Motor neuron (in vitro differentiated cells): ENCODE measurements at places on chromosomes 5 and 9. TPM values are rescaled to one million over a fixed set of nuclear protein-coding genes. Genes with fewer than 3 reads are reported as not detected.

Gene SARDH
- 0.76 and 2.9 TPM in 2 replicates for total RNA-seq

Gene SPATA9
- total RNA-seq, result 0.81 and 1.3 TPM in 2 replicates

Gene ELAVL2
- total RNA-seq, result 276 and 289 TPM in 2 replicates

Gene CCL27
- total RNA-seq, result 1.7 and 1.8 TPM in 2 replicates

Gene IL17B
- not detected in 2 replicates for total RNA-seq

Gene LCN1
- total RNA-seq, result 9.4 and 10.3 TPM in 2 replicates

Gene SLC36A2
- not detected in 2 replicates for total RNA-seq

Gene NDST1
- 25.8 and 27.4 TPM in 2 replicates for total RNA-seq

Gene PHF24
- total RNA-seq, result 0.15 and 0.32 TPM in 2 replicates

Gene DNAJC18
- total RNA-seq, result 8.0 and 8.2 TPM in 2 replicates

Gene RELL2
- total RNA-seq, result 14.6 and 15.2 TPM in 2 replicates

Gene GRXCR2
- total RNA-seq, result not detected in 2 replicates

Gene TCF7
- total RNA-seq, result 11.7 and 14.5 TPM in 2 replicates

Gene ORM2
- total RNA-seq, result 0.46 TPM in 1 of 2 replicates, not detected in the other

Gene PDE8B
- 3.4 and 3.6 TPM in 2 replicates for total RNA-seq

- no peak for ATAC-seq
Observed at GRCh38 chr5:172506921-172507320, 52.6 kb upstream of the SH3PXD2B start.

GRCh38 chr9:98600631-98601030 is 108.1 kb downstream of the GABBR2 start:
- no peak for ATAC-seq

DNA sequence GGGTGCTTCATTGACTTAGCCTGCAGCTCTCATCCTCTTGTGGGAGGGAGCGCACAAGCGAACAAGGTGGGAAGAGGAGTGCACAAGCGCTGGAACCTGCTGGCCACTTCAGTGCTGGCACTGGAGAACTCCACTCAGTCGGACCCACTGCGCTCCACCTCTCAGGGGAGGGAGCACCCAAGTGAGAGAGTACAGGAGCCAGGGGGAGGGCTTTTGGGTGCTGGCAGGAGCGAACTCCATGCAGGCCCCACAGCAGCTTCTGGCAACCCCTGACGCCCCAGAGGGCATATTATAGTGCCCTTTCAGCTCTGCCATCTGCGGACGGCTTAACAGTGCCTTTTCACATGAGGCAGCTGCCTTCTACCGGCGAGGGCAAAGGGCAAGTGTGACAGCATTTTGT is 774.2 kb upstream of the COX7C start:
- ATAC-seq, result no peak

GRCh38 chr5:44398382-44398781 is 9.2 kb upstream of the FGF10 start:
- ATAC-seq, result no peak

- peak; percentile 85 for ATAC-seq
Observed at GRCh38 chr9:100505564-100506159, 32.7 kb downstream of the TMEFF1 start.

DNA sequence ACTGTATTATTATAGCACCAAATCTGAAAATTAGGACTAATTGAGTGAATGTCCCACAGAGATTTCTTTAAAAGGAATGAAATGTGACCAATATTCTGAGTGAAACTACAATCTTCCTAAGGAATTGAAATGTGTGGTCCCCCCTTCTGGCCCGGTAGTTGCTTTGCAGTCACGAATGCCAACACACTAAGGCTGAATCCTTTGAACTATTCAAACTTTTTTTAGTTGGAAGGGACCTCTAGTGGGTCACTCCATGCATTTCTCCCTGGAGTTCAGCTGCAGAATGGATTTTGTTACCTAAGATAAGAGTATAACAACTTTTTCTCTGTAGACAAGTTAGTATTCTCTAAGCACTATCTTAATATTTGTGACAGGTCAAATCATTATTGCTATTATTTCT is 2.8 kb downstream of the CDH6 start:
- ATAC-seq, result no peak

DNA sequence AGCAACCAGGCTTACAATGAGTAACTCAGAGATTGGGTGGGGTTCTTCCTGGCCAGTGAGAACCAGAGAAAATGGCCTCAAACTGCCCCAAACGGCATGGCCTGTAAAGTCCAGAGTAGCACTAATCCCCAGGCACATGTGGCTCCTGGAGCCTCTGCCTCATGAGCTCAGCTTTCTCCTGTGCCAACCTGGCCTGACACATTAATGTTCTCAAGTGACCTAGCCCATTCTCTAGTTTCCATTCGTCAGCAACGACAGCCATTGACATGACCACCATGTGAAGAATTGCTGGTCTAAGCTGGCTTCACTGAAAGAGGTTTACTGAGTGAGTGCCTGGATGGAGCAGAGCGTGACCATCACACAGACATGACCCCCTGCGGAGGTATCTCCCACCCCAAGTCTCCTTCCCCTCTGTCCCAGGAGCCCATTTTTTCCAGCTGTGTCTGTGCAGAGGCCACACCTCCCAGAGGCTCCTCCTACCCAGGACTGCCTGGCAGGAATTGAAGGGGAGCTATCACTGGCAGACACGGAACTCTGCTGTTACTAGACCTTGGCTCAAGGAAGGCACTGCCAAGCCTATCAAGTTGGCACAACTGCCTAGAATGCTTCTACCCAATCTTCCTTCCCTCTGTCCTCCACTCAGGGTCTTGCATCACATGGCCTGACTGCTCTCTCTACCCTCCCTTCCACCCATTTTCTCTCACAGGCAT is 59.0 kb upstream of the BOD1 start:
- ATAC-seq, result peak; percentile 16

GRCh38 chr9:8652255-8652654 is 852.7 kb upstream of the DMAC1 start:
- ATAC-seq, result peak; percentile 79

- peak; percentile 83 for ATAC-seq
Observed at GRCh38 chr9:134641173-134641989, at the start of gene COL5A1. Gene COL5A1 (plus strand): TSS chr9:134641803. CDS start chr9:134642188, 385 bp downstream.

- ATAC-seq, result peak; percentile 69
Observed at GRCh38 chr5:72179028-72179815, 71.9 kb downstream of the MAP1B start.

DNA sequence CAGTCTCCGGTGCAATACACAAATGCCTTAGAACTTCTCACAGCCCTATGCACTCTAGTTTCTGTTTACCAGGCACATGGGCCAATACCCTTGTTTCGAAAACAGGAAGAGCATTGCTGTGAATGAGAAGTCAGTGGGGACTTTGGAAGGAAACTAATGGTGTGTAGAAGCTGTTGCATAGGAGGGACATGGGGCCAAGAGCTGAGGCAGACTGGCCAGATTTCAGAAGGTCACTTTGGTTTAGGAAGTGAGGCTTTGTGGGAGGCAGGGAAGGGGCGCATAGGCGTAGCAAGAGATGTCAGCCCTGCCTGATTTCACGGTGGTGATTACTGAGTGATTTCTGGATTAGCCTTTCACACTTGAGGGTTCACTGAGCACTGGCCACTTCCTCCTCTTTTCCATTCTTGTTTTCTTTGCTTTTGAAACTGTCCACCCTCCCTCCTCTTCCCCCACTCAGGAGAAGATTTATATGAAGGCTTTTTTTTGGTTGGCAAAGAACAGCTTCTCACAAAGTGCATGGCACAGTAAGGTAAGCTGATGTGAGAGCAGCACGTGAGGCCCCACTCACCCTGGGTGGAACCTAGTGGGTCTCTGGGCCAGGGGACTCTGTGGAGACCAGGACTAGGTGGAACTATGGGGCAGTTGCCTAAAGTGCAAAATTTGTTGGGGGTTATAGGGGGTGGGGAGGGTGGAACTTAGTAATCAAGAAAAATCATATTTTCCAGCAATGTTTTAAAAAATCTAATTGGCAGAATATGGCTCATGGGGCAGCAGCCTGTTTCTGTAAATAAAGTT is 6.1 kb upstream of the TMEM252 start:
- no peak for ATAC-seq

DNA sequence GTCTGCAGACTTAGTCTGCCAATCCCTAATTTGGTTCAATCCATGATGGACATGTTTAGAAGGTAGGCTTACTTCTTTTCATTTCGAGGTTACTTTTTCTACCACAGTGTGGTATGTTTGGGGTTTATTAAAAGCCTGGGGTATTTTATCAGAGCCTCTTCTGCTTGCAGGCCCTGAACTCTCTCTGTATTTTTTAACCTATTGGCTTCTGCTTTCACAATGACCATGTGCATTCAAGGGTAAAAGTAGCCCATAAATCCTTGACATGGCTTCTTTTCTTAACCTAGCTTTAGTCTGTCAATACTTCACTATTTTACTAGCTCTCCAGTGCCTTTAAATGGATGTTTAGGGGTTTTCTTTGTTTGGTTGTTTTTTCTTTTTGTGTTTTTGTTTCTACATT is 286.6 kb downstream of the FER start:
- ATAC-seq, result no peak

GRCh38 chr9:132572921-132573320 is 9.5 kb upstream of the BARHL1 start:
- peak; percentile 34 for ATAC-seq

DNA sequence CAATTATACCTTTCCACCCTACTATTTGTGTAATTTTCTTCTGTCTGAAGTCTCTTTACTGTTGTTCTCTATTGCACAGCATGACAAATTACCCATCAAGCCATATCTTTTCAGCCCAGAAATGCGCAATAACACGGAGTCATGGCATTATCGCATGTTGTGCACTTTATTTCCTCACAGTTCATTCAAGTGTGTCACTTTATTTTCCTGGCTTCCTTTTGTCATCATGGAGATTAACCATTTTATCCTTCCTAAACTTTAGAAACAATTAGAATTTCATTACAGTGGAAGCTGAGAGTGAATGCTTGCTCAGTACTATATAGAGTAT is 41.3 kb upstream of the MEF2C start:
- peak; percentile 62 for ATAC-seq

GRCh38 chr5:167096816-167097215 is 1194.6 kb upstream of the WWC1 start:
- ATAC-seq, result no peak

- ATAC-seq, result no peak
Observed at GRCh38 chr5:118984602-118985001, 3.7 kb downstream of the DTWD2 start.

GRCh38 chr9:1171546-1171945 is 121.4 kb downstream of the DMRT2 start:
- ATAC-seq, result no peak

DNA sequence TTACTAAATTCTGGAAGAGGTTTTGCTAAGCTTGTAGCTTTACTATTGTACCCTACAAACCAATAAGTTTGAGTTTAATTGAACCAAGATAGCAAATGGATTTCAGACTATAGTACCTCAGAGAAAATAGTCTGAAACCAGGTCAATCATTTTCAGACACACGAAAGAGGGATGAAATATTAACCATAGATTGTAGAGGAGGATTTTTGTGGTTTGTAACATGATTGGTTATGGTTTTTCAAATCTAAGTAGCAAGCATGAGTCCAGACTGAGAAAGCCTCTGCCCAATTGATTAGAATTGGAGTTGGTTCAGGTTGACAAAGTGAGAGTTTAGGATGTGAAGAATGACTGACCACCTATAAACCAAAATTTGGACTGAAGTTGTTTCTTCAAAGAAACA is 562.7 kb upstream of the DMAC1 start:
- ATAC-seq, result no peak

- ATAC-seq, result peak; percentile 56
Observed at GRCh38 chr9:87213948-87214347, 266.6 kb upstream of the GAS1 start.

- ATAC-seq, result peak; percentile 73
Observed at GRCh38 chr5:84091127-84091799, 293.4 kb downstream of the EDIL3 start.

- ATAC-seq, result peak; percentile 65
Observed at GRCh38 chr9:134624621-134625181, 16.9 kb upstream of the COL5A1 start.

DNA sequence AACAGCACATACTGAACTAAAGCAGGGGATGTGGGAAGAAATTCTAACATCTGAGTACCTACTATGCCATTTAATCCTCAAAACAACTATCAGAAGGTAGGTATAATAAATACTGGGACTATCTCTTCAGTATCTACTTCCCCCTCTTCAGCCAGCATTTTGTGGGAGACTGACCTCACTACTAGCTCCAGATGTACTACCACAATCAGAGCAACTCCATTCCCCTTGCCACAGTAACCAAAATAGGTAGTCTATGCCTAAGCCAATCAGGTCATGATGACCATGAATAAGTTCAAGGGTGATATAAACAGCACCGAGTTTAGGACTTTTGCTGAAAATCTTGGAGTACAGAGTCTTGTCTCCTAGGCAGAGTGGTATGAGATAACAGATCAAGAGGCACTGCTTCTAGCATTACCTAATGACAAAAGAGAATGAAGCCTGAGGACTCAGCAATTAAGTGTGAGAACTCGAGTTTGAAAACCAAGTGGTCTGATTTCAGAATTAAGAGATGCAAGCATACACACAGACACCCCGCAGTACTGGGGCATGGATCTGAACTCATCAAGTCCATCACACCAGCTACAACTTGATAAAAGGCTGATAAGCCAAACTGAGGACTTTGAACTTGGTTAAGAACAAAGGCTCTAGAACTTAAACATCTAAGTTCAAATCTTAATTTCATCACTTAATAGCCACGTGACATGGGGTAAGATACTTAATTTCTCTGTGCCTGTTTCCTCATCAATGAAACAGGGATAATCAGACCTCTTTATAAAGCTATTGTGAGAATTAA is 9.7 kb downstream of the FNIP1 start:
- no peak for ATAC-seq

DNA sequence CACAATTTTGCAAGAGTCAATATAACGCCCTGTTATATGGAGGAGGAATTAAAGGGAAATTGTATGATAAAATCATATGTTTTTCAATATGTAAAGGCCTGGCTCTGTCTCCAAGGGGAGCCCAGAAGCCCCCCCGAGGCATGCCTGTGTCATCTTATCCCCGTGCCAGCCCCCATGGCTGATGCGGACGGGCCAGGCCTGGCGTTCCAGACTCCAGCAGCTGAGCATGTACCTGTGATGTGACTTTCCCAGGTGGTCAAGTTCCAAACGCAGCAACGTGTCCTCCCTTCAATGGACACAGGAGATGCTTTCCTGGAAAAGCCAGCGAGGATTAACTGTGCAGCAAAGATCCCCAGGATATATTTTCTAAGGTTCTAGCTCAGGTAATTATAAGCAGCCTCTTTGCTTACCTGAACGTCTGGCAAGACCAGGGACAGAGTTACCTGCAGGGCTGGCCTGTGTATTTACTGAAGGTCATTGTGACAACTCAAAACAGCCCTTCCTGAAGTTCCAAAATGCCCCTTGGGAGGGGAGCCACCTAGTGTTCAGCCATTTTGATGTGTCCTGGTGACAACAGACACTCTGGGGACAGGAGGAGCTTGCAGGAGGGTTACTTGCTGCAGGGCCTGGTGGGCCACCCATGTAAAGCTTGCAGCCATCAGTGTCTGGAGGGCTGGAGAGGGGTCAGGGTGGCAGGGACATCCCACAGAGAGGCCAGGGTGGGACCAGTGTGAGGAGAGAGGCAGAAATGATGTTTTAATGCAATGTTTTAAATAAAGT is 53.3 kb upstream of the RNU6ATAC start:
- ATAC-seq, result no peak

DNA sequence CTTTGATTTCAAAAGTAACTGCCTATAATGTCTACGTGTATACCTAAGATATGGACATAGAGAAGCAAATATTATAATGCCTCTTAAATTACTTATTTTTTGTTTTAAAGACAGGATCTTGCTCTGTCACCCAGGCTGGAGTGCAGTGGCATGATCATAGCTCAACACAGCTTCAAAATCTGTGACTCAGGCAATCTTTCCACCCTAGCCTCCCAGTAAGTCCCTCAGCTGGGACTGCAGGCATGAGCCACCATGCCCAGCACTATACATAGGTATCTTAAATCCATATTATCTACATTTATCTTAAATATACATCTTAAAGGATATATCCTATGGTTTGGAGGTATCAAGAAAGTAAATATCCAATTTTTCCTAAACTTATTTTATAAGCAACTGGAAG is 261.2 kb downstream of the ARL15 start:
- no peak for ATAC-seq

- ATAC-seq, result no peak
Observed at GRCh38 chr5:72071906-72072305, 35.4 kb upstream of the MAP1B start.
